ENCODE measurements at places on chromosomes 16 and 17. TPM values are rescaled to one million over a fixed set of nuclear protein-coding genes. Genes with fewer than 3 reads are reported as not detected.

DNA sequence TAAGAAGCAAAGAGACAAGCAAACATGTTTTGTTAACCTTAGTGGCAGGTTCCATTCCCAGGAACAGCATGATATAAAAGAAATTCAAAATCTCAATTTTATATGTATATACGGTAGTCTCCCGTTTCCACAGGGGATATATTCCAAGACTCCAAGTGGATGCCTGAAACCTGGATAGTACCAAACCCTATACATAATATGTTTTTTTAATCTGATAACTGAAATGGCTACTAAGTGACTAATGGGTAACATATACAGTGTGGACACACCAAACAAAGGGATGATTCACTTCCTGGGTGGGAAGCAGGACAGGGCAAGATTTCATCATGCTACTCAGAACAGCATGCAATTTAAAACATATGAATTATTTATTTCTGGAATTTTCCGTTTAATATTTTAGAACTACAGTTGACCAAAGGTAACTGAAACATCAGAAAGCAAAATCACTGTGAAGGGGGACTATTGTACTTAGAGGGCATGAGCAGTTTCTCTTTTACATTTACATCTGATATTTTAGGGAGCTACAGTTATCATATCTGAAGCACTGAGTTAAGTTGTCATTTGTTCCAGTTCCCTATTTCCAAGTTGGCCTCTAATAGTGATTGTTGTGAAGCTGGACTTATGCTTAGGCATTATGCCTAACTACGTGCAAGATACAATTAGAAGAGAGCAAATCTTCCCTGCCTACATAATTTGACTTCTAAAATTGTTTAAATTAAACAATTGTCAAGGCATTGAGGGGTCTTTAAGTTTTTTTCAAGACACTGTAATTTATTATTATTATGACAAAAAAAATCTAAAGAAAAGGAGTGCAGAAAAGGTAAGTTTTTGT, 34.1 kb upstream of the ABCA6 start:
- DNase-seq, result no peak

GRCh38 chr16:31010585-31011325, at the start of gene STX1B:
STX1B (minus strand) TSS chr16:31010638; CDS start chr16:31010396, 242 bp downstream.
- DNase-seq, result no peak

- peak; percentile 29 for DNase-seq
These were observed 477.7 kb downstream of the HS3ST4 start for GRCh38 chr16:26169473-26169872.

GRCh38 chr17:37358098-37358829, 17.5 kb upstream of the C17orf78 start:
- no peak for DNase-seq

- no peak for DNase-seq
These were observed 42.7 kb upstream of the CORO6 start for GRCh38 chr17:29665481-29665810.

GRCh38 chr16:81658373-81658772, 120.7 kb upstream of the PLCG2 start:
- DNase-seq, result no peak

DNA sequence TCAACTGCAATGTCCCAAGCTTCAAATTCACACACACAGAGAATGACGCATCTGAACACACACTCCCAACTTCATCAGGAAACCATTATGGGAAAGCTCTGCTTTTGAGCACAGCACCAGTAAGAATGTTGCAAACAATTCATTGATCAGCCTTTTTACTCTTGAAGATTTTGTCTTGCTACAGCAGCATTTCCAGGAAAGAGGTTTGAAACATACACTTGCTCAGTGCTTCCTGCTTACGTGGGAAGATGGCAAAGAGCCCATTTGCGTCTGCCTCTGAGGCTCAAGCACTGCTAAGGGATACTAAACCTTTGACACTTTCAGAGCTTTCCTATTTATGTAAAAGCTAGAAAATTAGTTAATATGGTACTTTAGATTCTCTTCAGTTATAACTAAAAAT, 77.2 kb upstream of the MON1B start:
- peak; percentile 47 for DNase-seq

GRCh38 chr16:84511180-84511800, 6.8 kb upstream of the MEAK7 start:
- peak; percentile 73 for DNase-seq

- DNase-seq, result no peak
These were observed 146.2 kb downstream of the CDH13 start for GRCh38 chr16:82773018-82773417.

DNA sequence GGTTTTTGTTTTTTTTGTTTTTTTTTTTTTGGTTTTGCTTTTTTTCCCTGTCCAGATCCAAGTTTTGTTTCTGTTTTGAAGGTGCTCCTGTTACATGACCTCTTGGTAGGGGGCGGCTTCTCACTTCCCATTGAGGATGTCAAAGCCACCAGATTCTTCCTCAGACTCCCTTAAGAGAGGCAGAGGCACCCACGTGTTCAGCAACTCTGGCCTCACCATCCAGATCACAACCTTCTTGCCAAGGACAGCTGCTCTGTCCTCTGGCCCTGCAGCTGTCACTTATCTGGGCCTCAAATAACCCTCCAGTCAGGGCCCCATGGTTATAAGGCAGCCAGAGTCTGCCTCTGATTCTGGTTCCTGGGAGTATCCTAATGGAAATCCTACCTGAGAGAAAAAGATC, 208.5 kb downstream of the STX8 start:
- DNase-seq, result no peak

GRCh38 chr17:77516902-77517301, 376.1 kb downstream of the SEC14L1 start:
- no peak for DNase-seq

GRCh38 chr17:7440113-7440833, 961 bp downstream of the FGF11 start:
- DNase-seq, result no peak

DNA sequence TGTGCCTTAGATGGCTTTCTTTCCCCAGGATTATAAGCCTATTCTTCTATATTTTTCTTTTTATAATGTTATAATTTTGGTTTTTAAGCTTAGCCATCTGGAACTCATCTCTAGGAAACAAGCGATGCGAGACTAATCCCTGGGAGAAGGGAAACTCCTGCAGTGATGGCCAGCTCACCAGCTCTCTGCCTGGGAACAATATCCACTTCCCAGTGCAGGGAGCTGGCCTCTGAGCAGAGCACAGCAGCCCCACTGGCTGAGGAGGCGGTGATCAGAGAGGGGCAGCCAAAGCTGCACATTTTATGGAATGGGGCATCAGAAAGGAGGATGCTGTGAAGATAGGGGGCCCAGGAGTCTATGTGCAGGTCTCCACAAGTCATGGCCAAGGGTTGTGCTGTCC, 183.3 kb downstream of the LGALS9B start:
- DNase-seq, result no peak

GRCh38 chr16:67199808-67200198, 872 bp downstream of the ELMO3 start:
- DNase-seq, result no peak

- DNase-seq, result no peak
These were observed 4.2 kb upstream of the MXRA7 start for GRCh38 chr17:76714822-76715495.

- DNase-seq, result no peak
These were observed 445.7 kb downstream of the CDH8 start for GRCh38 chr16:61590577-61590976.

GRCh38 chr17:75404223-75404730, 1.2 kb downstream of the GRB2 start:
- no peak for DNase-seq

- DNase-seq, result no peak
These were observed 115.2 kb downstream of the LITAF start for GRCh38 chr16:11471548-11471947.

GRCh38 chr16:982145-983043, 824 bp downstream of the SOX8 start:
- DNase-seq, result no peak

GRCh38 chr17:17401271-17401781, 75.5 kb upstream of the MED9 start:
- DNase-seq, result no peak

- no peak for DNase-seq
These were observed 20.6 kb downstream of the CYB5B start for GRCh38 chr16:69444873-69445517.

DNA sequence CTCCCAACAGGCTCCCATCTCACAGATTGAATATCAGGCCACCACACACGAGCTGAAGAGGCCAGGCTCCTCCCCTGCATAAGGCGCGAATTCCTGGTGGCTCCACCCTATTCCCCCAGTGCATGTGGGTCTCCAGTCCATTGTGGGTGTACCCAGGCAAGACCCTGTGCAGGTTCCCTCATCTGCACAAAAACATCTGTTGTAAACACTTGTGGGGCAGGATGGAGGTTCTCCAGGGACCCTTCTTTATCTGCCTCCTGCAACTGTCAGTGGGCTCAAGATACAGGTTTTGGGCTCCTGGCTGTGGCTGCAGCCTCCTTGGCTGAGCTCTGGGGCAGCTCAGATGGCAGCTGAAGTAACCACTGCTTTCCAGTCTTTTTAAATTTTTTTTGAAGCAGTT, 17.6 kb upstream of the LGALS9 start:
- no peak for DNase-seq

- no peak for DNase-seq
These were observed 51.7 kb downstream of the TBX4 start for GRCh38 chr17:61503961-61504360.

- DNase-seq, result no peak
These were observed 30.3 kb upstream of the CDC42EP4 start for GRCh38 chr17:73342050-73342522.

GRCh38 chr16:10982465-10983150, 38.2 kb downstream of the CLEC16A start:
- peak; percentile 73 for DNase-seq

DNA sequence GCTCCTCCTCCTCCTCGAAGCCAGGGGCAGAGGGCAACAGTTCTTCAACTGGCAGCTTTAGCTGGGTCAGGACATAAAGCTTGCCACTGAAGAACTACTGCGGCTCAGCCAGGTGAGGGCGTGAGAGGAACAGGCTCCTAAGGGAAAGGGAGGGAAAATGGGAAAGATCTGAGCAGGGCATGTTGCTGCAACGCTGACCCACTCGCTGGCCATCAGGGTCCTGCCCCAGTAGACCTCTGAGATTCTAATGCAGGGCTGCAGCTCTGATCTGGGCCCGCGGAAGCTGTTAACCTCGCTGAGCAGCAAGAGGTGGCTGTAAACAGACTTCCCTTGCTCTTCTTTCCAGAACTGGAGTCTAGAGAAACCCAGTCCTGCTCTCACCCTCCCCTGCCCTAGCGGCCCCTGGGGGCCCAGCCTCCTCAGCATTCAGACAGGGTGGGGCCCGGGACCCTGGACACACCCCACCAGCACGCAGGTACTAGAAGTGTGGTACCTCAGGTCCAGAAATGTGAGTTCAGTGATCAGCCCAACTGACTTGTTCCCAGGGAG, 3.8 kb upstream of the TLCD2 start:
- no peak for DNase-seq

DNA sequence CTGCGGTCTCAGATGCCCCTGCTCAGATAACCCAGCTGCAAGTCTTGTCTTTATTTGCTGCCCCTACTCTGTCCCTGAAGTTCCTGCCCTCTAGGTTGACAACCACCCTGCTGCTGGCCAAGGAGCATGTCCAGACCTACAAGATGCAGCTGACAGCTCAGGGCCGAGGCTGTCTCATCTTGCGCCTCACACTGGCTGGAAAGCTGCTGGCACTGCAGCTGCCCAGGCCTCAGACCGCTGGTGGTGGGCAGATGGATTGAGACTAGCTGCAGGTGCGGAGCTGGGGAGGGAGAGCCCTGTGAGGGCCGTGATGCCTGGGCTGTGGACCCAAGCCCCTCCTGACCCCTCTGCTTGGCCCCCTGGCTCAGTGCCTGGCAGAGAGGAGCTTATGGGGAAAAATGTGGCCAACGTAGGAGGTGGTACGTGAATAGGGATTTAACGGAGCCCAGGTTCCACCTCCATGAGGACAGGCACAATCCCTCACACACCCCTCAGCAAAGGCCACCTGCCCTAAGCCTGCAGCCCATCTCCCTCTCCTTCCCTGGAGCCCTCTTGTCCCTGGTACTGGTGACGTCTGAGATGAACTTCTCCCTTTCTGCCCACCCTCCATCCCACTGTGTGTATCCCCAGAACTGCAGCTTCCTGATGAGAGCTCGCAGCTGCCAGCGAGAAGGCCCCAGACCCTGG, 8.3 kb upstream of the GALK1 start:
- DNase-seq, result no peak

GRCh38 chr16:86041215-86041614, 142.3 kb downstream of the IRF8 start:
- no peak for DNase-seq

DNA sequence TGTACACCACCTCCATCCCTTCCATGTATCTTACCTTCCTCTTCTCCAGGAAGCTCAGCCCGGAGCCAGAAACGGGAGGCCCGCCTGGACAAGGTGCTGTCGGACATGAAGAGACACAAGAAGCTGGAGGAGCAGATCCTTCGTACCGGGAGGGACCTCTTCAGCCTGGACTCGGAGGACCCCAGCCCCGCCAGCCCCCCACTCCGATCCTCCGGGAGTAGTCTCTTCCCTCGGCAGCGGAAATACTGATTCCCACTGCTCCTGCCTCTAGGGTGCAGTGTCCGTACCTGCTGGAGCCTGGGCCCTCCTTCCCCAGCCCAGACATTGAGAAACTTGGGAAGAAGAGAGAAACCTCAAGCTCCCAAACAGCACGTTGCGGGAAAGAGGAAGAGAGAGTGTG, 756 bp upstream of the MVP start:
- DNase-seq, result no peak

DNA sequence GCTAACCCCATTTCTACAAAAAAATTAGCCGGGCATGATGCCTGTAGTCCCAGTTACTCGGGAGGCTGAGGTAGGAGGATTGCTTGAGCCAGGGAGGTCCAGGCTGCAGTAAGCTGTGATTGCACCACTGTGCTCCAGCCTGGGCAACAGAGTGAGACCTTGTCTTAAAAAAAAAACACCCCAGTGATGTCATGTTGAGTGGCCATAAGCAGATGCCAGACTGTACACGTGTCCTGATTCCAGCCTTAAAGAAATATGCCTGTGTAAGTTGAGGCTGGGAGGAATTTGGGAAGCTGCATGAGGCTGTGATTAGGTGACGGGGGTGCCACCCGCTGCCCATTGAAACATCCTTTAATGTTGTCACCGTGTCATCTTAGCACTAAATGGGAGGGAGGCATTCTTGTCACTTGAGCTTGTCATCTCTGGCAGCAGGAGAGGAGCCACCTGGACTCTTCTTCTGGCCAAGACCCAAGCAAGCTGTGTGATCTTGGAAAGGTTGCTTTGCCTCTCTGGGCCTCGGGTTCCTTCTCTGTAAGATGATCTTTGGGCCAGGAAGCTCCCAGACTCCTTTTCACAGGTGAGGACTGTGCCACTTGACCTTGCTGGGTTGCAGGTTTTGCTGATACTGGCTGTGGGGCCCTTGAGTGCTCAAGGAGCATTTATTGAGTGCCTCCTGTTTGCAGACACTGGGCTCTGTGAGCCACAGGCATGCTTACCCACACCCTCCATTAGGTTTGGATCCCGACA, 98.3 kb upstream of the CIBAR2 start:
- no peak for DNase-seq

GDPD1 gene
- polyA plus RNA-seq, result 2.0 TPM

SULT1A2 gene
- 0.66 TPM for polyA plus RNA-seq

PHOSPHO1 gene
- polyA plus RNA-seq, result 18.9 TPM

TEX14 gene
- 2.1 TPM for polyA plus RNA-seq

TAOK2 gene
- polyA plus RNA-seq, result 33.1 TPM

KRTAP4-6 gene
- polyA plus RNA-seq, result not detected

SOST gene
- polyA plus RNA-seq, result not detected

XYLT2 gene
- polyA plus RNA-seq, result 26.2 TPM

TBC1D3H gene
- polyA plus RNA-seq, result not detected

SLC47A2 gene
- 0.38 TPM for polyA plus RNA-seq

C17orf113 gene
- polyA plus RNA-seq, result 1.2 TPM

LDHD gene
- polyA plus RNA-seq, result 3.0 TPM

SDR42E2 gene
- not detected for polyA plus RNA-seq

CDK10 gene
- polyA plus RNA-seq, result 50.4 TPM

RFNG gene
- 31.0 TPM for polyA plus RNA-seq
